Left ventricle myocardium superior (tissue), 1 donor: ENCODE measurements at places on chromosomes 7 and 10. TPM values are rescaled to one million over a fixed set of nuclear protein-coding genes. Genes with fewer than 3 reads are reported as not detected.

GRCh38 chr7:80498481-80499349, 13.1 kb downstream of the GNAT3 start:
- no peak for DNase-seq

- DNase-seq: no peak
Observed at GRCh38 chr7:23893942-23894891, 184.2 kb downstream of the STK31 start.

- DNase-seq: no peak
Observed at GRCh38 chr7:137985253-137985896, 16.5 kb downstream of the CREB3L2 start.

The AGAP9 gene
- 2.3 TPM for total RNA-seq

The RELN gene
- 2.5 TPM for total RNA-seq

GRCh38 chr10:48288661-48289060, 14.2 kb upstream of the FRMPD2 start:
- no peak for DNase-seq

The METTL27 gene
- total RNA-seq: 0.27 TPM

DNA sequence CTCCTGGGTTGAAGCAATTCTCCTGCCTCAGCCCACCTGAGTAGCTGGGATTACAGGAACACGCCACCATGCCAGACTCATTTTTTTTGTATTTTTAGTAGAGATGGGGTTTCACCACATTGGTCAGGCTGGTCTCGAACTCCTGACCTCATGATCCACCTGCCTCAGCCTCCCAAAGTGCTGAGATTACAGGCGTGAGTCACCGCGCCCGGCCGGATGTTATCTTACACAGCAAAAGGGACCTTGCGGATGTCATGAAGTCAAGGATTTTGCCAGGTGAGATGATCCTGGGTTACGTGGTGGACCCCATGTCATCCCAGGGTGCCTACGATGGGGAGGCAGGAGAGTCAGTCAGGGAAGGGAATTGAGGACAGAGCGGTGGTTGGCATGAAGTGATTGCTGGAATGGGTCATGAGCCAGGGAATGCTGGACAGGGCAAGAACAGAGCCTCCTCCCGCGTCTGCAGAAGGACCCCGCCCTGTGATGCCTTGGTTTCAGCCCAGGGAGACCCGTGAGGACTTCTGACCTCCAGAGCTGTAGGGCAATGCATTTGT, 8.7 kb upstream of the UBE3C start:
- DNase-seq: no peak

DNA sequence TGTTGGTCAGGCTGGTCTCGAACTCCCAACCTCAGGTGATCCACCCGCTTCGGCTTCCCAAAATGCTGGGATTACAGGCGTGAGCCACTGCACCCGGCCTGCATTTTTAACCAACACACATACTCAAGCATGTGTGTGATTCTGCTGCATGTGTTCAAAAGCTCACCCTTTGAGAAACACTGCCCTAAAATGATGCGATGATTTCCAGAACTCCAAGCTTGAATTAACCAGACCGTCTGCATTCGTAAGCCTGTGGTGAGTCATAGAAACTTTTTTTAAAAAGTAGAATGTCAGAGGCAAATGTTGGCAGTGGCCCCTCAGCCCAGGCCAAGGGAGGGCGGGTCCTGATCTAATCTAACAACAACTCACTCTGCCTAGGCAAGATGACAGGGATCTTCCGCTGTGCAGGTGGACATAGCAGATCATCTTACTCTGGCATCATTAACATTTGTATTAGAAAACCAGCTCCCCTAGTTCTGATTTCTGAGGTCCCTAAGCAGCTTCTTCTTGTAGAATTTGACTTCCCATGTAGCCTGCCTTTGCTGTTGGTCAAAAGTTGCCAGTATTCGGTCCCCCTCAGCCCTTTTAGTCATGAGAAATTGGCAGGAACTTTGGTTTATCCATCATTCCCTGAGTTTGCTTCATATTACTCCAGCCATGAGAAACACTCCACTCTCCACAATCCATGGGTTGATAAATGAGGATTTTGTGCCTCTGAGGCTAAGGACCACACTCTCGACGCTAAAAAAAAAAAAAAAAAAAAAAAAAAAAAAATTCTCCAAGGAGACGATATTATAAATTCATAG, 190.4 kb downstream of the SKIDA1 start:
- DNase-seq: peak; percentile 62

- no peak for DNase-seq
Observed at GRCh38 chr7:26856176-26856985, 8.0 kb downstream of the SKAP2 start.

The OGDHL gene
- total RNA-seq: 4.1 TPM

GRCh38 chr10:43960981-43961380, 312.3 kb upstream of the ZNF32 start:
- DNase-seq: no peak
